ENCODE measurements at places on chromosomes 2 and 18.

DNA sequence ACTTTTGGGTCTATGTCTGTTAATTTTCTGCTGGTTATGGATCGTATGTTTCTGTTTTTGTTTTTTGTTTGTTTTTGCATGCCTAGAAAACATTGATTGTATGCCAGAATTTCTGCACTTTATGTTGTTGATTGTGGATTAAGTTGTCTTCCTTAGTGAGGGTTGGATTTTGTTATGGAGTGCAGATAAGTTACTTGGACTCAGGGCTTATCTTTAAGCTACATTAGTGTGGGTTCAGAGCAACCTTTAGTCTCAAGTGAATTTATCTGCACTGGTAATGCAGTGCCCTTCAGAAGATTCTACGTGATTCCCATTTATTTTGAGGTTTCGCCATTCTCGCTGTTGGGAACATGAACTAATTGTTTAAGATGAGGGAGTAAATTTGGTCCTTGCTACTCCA is 32.9 kb downstream of the UBR3 start:
- DNase-seq = no peak

DNA sequence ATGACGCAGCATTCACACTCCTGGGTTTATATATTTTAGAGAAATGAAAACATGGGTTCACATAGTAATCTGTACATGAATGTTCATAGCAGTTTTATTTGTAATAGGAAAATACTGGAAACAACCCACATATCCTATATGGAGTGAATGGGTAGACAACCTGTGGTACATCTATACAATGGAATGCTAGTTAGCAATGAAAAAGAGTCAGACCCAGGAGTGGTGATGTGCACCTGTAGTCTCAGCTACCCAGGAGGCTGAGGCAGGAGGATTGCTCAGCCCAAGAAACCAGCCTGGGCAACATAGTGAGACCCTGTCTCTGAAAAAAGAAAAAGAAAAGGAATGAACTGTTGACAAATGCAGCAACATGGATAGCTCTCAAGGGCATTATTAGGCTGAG is 25.9 kb downstream of the AFTPH start:
- no peak for DNase-seq

GRCh38 chr2:139805441-139805840 is 1025.3 kb upstream of the NXPH2 start:
- no peak for DNase-seq

GRCh38 chr18:13309031-13309747 is 90.6 kb downstream of the LDLRAD4 start:
- no peak for DNase-seq

All from AG20443 (cell line).